NCI-H69 (cell line): ENCODE measurements at places on chromosomes 5 and 9.

GRCh38 chr5:103498800-103499551 is 63.6 kb downstream of the NUDT12 start:
- DNase-seq: peak; percentile 17

DNA sequence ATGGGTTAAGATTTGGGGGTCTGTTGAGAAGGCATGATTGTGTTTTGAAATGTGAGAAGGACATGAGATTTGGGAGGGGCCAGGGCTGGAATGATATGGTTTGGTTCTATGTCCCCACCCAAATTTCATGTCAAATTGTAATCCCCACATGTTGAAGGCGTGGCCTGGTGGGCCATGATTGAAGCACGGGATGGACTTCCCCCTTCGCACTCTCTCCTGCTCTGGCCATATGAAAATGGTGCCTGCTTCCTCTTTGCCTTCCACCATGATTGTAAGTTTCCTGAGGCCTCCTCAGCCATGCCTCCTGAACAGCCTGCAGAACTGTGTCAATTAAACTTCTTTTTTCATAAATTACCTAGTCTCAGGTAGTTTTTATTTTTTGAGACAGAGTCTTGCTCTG is 14.7 kb upstream of the NOTCH1 start:
- DNase-seq: no peak

DNA sequence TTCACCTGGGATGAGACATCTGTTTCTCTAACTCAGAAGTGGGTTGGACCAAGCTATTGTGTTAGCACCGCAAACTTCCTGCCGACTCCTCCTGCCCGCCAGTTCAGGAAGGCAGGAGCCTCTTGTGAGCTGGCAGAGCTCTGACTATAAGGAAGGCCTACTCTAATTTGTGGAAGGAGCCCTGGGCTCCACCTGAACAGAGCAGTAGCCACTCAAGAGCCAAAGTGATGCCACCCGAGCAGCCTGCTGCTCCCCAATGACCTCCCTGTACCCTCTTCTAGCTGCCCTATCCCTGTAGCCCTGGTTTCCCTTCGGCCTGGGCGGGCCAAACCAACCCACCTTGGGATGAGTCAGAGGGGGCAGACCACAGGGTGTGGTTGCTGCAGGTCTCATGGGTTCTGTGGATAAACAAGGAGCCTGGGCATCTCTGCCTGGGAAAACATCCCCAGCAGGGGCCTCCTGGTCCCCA is 81.6 kb downstream of the PSD2 start:
- DNase-seq: peak; percentile 29

DNA sequence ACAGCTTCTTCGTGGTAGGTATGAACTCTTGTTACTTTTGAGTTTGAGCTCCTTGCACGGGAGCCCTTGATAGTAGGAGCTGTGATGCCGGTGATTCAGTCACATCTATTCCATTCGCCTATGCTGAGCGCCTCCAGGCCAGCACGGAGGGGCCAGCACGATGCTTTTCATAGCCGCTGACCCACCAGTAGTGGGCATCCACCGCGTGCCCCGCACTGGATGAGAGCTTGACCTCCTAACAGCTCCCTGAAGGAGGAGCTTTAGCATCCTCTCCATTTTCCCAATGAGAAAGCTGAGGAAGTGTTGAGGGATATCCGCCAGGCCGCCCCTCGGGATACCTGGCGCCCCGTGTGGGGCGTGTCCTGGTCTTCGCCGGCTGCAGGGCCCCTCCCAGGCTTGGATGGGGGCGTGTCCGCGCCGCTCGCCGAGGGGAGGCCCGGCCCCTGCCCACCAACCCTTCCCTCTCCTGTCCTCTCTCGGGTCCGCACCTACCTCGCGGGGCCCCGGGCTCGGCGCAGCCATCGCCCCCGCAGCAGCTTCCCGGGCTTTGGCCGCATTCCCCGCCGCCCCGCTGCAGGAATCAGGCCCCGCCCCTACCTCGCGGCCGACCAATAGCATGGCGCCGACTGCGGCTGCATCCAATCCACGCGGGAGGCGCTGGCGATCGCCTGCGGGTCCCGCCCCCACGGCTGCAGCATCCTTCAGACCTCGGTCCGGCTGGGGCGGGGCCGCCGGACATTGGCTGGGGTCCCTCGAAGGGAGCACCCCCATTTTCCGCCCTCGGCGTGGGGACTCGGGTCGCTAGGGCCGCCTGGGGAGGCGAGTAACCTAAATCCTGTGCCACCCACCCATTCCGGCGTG is at the start of gene PIP5KL1:
Gene PIP5KL1 (minus strand): TSS at position 547 of the 861 bp plus-strand sequence. CDS start 25 bp downstream, at position 522.
- peak; percentile 95 for DNase-seq

- peak; percentile 93 for DNase-seq
These were observed 207.2 kb downstream of the NFIB start for GRCh38 chr9:14106699-14107098.

DNA sequence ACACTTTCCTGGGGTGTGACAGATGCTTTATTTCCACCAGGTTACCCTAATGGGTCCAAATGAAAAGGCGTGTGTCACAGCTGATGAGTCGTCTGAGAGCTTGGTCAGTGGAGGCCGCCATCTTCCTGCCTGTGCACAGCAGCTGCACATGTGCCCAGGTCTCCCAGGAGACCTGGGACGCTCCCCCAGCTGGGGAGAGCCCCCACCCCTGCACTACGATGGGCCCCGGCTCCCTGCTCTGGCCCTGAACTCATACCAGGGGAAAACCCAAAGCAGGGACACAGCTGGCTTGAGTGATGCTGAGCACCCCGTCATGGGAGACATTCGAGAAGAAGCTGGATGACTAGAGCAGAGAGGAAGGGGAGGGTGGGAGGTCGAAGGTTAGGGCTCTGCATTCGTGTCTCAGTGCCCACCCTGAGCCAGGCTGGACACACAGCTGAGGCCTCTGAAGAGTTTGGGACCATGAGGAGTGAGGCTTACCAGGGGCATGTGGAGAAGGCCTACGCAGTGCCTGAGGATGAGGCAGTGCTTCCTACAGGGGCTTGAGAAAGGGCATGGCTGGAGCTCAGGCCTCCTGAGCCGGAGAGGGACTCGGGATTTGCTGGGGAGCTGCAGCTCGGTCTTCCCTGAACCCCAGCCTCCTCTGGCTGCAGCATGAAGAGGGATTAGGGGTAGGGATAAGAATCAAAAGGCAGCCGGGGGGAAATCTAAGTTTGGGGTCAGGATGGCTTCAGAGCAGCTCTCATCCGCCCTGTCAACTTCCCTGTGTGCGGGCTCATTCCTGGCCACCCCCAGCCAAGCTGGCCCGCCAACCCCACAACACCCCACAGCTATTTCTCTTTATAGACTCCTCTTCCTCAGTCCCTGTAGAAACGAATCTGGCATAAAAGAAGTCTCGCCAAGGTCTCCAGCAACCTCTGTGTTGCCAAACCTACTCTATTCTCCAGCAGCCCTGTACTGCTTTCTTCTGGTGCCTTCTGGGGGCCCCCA is 42.2 kb upstream of the RNU6ATAC start:
- DNase-seq: peak; percentile 59

- DNase-seq: no peak
These were observed 95.7 kb downstream of the AGTPBP1 start for GRCh38 chr9:85645909-85646627.

GRCh38 chr9:124849801-124850200 is 3.5 kb upstream of the WDR38 start:
- peak; percentile 17 for DNase-seq

DNA sequence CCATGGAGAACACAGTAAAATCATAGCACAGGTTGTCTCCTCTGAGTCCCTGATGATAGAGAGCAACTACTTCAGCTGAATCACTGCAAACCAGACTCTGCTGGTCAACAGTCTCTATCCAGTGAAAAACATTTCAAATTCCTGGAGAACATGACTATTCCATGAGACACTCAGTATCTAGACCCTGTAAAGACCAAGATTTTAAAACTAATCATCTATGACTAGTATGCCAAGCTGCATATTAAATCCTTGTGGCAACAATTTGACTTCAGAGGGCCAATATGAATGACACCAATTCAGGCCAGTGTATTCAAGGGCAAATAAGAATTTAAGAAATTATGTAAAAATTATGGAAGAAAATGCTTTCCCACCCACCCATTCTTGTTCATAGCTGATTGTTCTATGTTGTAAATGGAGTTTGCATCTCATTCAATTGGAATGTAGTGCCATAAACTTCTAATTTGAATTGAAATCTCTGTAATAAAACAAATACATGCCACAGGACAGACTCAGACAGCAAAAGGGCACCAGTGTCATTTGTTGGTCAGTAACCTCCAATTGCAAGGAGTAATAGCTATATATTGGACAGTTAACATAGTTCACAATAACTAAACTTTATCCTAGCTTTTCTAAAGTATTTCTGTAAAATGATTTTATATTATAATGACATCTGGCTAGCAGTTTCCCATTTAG is 80.1 kb upstream of the LPAR1 start:
- no peak for DNase-seq

- peak; percentile 68 for DNase-seq
These were observed 6.5 kb upstream of the RICTOR start for GRCh38 chr5:39080597-39081204.

DNA sequence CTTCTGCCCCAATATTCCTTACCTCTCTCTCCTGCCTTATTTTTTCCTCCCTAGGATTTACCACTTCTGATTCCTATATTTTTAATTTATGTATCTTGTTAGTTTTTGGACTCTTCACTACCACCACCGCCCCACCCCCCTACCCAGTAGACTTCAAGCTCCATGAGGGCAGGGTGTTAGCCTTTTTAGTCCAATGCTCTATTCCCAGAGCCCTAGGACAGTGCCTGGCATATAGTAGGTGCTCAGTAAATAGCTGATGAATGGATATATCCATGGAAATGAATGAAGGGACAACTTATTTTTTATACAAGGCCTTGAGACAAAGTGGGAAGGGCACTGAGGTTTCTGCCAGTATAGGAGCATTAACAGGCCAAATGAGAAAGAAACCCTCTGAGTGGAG is 41.5 kb downstream of the IRF1 start:
- no peak for DNase-seq

GRCh38 chr9:27468000-27468399 is 56.1 kb upstream of the IFNK start:
- no peak for DNase-seq

GRCh38 chr5:181149355-181149754 is 2.0 kb downstream of the OR2V2 start:
- no peak for DNase-seq

GRCh38 chr5:135208903-135209721 is 175.1 kb upstream of the PITX1 start:
- DNase-seq: peak; percentile 52

GRCh38 chr5:56229111-56229510 is 4.0 kb downstream of the ANKRD55 start:
- DNase-seq: no peak

DNA sequence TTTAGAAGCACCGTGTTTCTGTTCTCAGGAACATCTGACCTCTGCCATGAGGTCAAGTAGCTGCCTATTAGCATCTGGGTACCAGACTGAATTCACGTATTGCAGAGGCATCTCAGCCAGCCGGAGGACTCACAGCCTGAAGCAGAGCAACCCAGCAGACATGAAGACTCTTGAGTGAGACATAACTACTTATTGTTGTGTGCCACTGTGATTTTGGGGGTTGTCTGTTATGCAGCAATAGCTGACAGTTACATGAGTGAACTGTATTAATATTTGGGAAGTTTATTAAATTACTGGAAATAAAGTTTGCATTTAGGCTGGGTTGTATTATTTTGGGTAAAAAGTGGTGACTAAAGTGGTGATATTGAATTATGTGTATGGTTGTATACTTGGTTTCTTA is 1.3 kb upstream of the ACOT12 start:
- peak; percentile 14 for DNase-seq

DNA sequence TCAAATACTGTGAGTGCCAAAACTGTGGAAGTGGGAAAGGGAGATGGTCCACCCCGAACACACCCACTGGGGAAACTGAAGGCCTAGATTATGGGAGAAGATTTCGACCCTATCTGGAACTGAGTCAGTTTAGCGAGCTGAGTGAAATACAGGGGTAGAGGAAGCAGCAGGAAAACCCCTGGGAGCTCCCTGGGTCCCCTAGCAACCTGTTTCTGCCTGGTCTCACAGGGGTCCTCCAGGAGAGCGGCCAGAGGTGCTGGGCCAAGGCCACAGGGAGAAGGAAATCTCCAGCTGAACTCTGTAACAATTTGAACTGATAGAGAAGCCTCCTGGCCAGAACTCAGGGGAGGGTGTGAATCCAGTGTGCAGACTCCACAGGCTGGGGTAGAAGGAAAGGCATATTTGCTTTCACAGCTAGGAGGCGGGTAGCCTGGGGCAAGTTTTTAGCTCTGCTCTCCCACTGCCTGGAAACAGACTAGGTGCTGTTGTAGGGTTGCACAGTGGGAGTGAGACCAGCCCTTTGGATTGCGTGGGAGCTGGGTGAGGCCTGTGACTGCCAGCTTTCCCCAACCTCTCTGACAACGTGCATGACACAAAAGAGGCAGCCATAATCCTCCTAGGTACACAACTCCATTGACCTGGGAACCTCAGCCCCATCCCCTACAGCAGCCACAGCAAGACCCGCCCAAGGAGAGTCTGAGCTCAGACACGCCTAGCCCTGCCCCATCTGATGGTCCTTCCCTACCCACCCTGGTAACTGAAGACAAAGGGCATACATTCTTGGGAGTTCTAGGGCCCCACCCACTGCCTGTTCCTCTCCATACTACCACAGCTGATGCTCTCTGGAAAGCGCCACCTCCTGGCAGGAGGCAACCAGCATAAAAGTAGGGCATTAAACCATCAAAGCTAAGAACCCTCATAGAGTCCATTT is 78.8 kb upstream of the GPBP1 start:
- DNase-seq: peak; percentile 88

GRCh38 chr5:43631182-43631910 is 28.4 kb downstream of the NNT start:
- peak; percentile 92 for DNase-seq

- no peak for DNase-seq
These were observed 128.8 kb downstream of the ROR2 start for GRCh38 chr9:91820949-91821880.

- peak; percentile 13 for DNase-seq
These were observed 17.9 kb upstream of the ZSWIM6 start for GRCh38 chr5:61313960-61314681.

- DNase-seq: no peak
These were observed 630.1 kb upstream of the KLF4 start for GRCh38 chr9:108119530-108120113.

- no peak for DNase-seq
These were observed 193.7 kb downstream of the MAPKAP1 start for GRCh38 chr9:125513303-125513667.

GRCh38 chr9:6764523-6764922 is 6.8 kb downstream of the KDM4C start:
- DNase-seq: no peak

DNA sequence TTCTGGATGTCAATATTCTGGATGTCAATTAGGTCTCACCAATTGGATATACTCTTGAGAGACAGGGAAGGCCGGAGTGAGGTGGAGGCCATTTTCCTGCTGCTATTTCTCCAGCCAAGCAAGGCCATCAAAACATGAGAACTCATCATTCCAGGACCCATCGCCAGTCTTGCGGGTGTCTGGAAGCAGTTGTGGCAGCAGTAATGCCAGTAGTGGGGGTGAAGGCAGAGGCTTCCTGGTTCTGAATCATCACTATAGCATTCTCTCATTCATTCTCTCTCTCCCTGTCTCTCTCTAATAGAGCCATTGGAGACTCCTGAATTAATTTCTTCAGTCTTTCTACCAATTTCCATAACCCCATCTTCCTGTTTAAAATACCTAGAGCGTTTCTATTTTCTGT is 71.8 kb downstream of the EGFLAM start:
- DNase-seq: no peak
